ENCODE measurements at places on chromosomes 13 and 19. TPM values are rescaled to one million over a fixed set of nuclear protein-coding genes. Genes with fewer than 3 reads are reported as not detected.

Gene ZNF536
- polyA plus RNA-seq = not detected

Gene HNRNPL
- polyA plus RNA-seq = 316 TPM

Gene GJB2
- 3.0 TPM for polyA plus RNA-seq

Gene DIRAS1
- 12.5 TPM for polyA plus RNA-seq

Gene WDR88
- not detected for polyA plus RNA-seq

Gene GPR12
- not detected for polyA plus RNA-seq

Gene PALM3
- 0.51 TPM for polyA plus RNA-seq

Gene ZNF730
- polyA plus RNA-seq = 0.37 TPM

Gene PLPP2
- 7.5 TPM for polyA plus RNA-seq

Gene ATG4D
- 4.6 TPM for polyA plus RNA-seq

Gene SMAD9
- polyA plus RNA-seq = 5.3 TPM

Gene LRRC63
- not detected for polyA plus RNA-seq

Gene LMTK3
- polyA plus RNA-seq = 0.25 TPM

Gene ATP4B
- polyA plus RNA-seq = not detected

Gene COX6B2
- polyA plus RNA-seq = 0.19 TPM

Gene NLRP12
- polyA plus RNA-seq = not detected

Gene ARL11
- polyA plus RNA-seq = not detected

Gene ZFP28
- 5.0 TPM for polyA plus RNA-seq

Gene AXL
- polyA plus RNA-seq = 210 TPM

Gene ZNF285
- 4.4 TPM for polyA plus RNA-seq

Gene EID2B
- polyA plus RNA-seq = 2.3 TPM

Gene TLE2
- polyA plus RNA-seq = 0.82 TPM

Gene PROZ
- not detected for polyA plus RNA-seq

Gene CCDC70
- polyA plus RNA-seq = not detected

Gene CLEC11A
- polyA plus RNA-seq = 64.1 TPM

Gene S1PR2
- polyA plus RNA-seq = 19.7 TPM

Gene KLHL1
- polyA plus RNA-seq = not detected

Gene ZNF541
- polyA plus RNA-seq = not detected

Gene LILRA2
- not detected for polyA plus RNA-seq

Gene ZNF613
- polyA plus RNA-seq = 8.4 TPM

Gene SACS
- polyA plus RNA-seq = 53.9 TPM

Gene TNFSF11
- polyA plus RNA-seq = not detected

Gene KLK15
- polyA plus RNA-seq = not detected

Gene IGFL3
- not detected for polyA plus RNA-seq

Gene OR4F17
- polyA plus RNA-seq = not detected

Gene HSD17B14
- 2.3 TPM for polyA plus RNA-seq

Gene LPAR6
- polyA plus RNA-seq = 10.5 TPM

Gene ZSCAN4
- not detected for polyA plus RNA-seq

Gene CPB2
- not detected for polyA plus RNA-seq

Gene ZNF85
- polyA plus RNA-seq = 4.8 TPM

Gene SAMD4B
- polyA plus RNA-seq = 47.3 TPM
